D341Med (cell line): ENCODE measurements at places on chromosomes 12 and 14.

DNA sequence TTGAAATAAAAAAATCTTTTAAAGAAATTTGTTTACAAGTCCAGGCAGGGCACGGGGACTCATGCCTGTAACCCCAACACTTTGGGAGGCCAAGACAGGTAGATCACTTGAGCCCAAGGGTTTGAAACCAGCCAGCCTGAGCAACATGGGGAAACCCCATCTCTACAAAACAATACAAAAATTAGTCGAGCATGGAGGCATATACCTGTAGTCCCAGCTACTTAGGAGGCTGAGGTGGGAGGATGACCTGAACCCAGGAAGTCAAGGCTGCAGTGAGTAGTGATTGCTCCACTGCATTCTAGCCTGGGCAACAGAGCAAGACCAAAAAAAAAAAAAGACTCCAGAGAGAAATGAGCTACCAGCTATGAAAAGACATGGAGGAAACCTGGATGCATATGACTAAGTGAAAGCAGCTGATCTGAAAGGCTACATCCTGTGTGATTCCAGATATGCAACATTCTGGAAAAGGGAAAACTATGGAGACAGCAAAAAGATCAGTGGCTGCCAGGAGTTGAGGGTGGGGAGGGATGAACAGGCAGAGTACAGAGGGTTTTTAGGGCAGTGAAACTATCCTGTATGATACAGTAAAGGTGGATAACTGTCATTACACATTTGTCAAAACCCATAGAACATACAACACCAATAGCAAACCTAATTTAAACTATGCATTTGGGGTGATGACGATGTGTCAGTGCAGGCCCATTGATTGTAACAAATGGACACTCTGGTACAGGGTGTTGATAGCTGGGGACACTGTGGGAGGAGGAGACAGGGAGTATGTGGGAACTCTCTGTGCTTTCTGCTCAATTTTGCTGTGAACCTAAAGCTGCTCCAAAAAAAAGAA, 59.9 kb downstream of the PRKAB1 start:
- no peak for DNase-seq

DNA sequence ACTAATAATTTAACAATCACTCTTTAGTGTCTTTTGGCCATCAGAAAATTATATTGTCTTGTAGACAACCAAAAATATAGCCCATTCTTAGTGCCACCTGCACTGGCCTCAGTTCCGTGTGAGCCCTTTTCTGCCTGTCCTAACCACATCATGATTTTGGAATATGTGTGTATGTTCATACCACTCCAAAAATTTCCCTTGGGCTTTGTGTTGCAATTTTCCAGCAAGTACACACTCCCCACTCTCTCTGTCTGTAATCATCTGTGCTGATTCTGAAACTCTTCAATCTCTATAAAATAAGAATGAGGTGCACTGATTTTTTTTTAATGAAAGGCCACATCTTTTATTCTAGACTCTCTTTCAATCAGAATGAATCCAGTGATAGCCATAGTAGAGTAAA, 196.0 kb downstream of the PIK3C2G start:
- DNase-seq, result no peak

GRCh38 chr12:96892104-96892503, 15.0 kb upstream of the NEDD1 start:
- DNase-seq, result no peak

GRCh38 chr12:59843260-59843843, 247.5 kb downstream of the SLC16A7 start:
- no peak for DNase-seq

GRCh38 chr12:5973461-5974115, 28.5 kb upstream of the ANO2 start:
- no peak for DNase-seq

DNA sequence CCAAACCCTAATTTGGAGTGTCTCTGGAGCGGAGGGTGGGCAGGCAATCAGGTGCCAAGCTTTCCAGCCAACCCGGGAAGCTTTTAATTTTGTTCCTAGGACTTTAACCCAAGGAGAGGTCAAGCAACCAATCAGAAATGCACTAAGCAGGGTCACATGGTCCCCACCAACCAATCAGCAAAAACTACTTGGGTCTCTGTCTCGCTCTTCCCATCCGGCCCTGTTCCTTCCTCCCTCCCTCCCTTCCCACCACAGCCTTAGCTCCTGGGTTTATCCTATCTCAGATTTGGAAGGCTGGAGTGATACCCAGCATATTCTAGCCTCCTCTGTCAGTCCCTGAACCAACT, 7.3 kb downstream of the HOXC5 start:
- no peak for DNase-seq

- DNase-seq, result no peak
Observed at GRCh38 chr12:63845726-63846125, 1.2 kb downstream of the SRGAP1 start.

- DNase-seq, result no peak
Observed at GRCh38 chr12:127675936-127676335, 591.0 kb upstream of the TMEM132C start.

- no peak for DNase-seq
Observed at GRCh38 chr12:57434517-57435223, at the start of gene INHBC. TSS of gene INHBC (plus strand) at chr12:57434784. CDS start at chr12:57434887, 103 bp downstream.

DNA sequence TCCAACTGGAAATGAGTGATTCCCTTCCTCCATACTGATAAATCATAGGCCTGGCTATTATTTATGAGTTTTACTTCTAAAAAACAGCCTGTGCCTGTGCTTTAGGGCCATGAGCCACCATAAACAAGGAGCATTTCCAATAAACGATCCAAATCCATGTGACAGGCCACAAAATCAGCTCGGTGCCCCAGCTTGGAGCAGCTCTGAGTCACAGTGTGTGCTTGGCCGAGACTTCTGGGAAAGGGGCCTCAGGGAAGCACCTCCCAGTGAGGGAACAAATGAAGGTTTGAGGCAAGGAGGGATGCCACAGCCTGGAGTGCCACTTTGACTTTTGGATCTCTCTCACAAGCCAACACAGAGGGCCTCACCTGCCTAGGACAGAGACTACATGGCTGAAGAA, 190.4 kb downstream of the NTF3 start:
- DNase-seq, result no peak

- DNase-seq, result no peak
Observed at GRCh38 chr12:97800561-97800960, 338.0 kb downstream of the RMST start.

DNA sequence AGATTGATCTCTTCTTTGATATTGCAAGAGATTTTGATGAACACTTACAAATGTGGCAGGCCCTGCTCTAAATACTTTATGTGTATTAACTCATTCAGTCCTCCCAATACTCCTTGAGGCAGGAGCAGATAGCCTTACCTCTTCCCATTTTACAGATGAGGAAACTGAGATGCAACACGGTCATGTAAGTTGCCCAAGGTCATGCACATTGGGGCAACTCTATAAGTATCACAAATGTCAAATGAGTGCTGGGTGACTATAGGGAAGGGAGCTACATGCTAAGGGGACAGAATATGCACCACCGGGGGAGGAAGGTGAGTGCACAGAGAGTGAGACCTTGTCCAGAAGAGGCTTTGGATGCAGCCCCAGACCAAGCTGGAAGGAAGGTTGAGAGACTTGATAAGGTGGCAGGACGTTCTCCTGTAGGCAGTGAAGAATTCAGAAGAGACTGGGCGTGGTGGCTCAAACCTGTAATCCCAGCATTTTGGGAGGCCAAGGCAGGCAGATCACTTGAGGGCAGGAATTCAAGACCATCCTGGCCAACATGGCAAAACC, 132.3 kb upstream of the PWP1 start:
- no peak for DNase-seq

- DNase-seq, result no peak
Observed at GRCh38 chr12:67151886-67152285, 117.3 kb upstream of the CAND1 start.

GRCh38 chr12:124689631-124690030, 122.2 kb upstream of the NCOR2 start:
- DNase-seq, result no peak

- no peak for DNase-seq
Observed at GRCh38 chr12:120077260-120077659, 39.3 kb downstream of the RAB35 start.

DNA sequence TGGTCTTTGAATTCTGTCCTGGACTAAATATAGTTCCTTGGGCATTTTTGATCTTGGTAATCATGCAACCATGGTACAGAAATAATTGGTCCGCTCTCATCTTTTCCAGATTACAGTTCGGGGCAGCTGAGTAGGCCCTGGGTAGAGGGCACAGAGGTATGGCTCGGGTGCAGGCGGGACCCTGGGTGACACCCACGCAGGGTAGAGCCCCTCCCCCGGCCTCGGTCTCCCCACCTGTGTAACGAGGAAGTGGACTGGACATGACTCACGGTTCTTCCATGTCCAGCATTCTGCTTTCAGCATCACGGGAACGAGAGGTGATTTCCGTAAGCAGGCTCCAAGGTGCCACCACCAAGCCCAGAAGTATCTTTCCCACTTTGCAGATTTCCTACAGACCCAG, 91.0 kb upstream of the DIO3 start:
- no peak for DNase-seq

DNA sequence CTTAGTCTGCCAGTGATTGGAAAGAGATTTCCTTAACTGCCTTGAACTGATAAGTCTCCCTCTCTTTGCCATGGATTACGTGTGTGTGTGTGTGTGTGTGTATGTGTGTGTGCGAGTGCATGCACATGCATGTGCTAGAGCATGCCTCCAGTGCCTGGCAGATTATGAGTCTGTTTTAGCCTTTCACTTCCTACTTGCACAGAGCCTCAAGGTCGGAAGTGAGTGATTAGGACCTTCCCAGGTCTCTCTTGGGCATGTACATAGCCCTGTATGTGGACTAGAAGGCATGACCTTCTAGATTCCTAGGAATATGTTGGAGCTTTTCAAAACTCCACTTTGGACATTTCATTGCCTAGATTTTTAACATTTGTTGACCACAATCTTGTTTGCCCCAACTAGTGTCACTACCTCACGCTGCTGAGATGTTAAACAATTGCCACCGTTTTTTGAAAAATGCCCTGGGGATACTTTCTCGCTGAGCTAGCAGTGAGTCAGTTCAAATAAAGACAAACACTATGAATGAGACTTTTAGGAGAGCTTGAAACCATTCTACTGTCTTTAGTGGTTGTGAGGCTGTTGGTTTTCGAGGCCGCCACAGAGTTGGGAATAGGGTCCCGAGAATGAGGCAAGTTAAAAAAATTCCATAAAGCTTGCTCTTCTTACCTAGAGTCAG, 28.2 kb downstream of the KIAA0586 start:
- no peak for DNase-seq

GRCh38 chr12:7642876-7643309, 22.8 kb downstream of the APOBEC1 start:
- no peak for DNase-seq

- peak; percentile 85 for DNase-seq
Observed at GRCh38 chr14:74905595-74906142, 17.4 kb downstream of the RPS6KL1 start.

GRCh38 chr12:77210724-77211123, 145.4 kb upstream of the E2F7 start:
- no peak for DNase-seq

DNA sequence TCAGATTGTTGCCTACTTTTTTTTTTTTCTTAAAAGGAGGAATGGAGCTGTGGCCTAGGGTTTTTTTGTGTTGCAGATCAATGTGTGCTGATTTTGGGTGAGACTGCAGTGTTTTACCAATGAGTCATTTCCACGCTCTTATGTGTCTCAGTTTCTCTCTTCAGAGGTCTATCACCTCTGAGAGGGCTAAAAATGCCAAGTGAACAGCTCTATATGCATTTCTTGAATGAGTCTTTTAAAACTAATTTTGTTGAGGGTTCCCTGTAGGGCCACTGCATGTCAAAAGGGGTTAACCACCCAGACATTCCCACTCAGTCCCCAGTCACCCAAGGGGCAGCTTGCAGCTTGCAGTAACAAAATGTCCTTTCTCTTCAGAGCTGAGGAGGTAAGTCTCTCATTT, 24.3 kb upstream of the GLIPR1L2 start:
- DNase-seq, result no peak

- DNase-seq, result no peak
Observed at GRCh38 chr12:104165801-104166200, 27.8 kb upstream of the NFYB start.

- DNase-seq, result no peak
Observed at GRCh38 chr14:22417914-22418313, 171.1 kb downstream of the DAD1 start.

DNA sequence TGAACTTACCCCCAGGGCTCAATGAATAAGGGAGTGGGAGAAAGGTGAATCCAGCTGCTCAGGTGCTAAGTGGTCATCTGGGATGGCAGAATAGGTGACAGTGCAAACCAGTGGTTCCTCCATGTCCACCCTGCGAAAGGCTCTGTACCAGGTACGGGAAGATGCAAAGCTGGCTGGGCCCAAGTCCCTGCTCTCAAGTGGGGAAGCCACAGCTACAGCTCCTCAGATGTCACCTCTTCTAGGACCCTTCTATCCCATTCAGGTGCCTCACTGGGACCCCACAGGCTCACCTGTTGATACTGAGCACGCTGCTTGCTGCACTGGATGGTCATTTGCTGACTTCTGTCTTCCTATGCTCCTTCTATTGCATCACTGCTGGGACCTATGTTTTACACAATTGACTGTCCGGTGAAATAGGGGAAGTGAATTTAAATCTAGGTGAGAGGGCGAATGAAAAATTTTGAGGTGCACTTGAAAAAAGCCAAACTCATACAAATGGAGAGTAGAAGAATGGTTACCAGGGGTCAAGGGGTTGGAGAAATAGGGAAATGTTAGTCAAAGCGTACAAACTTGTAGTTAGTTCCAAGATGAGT, 20.3 kb upstream of the PPP4R4 start:
- DNase-seq, result no peak
